ENCODE measurements at places on chromosomes 2 and 18.

GRCh38 chr2:46841621-46842020 is 74.0 kb downstream of the MCFD2 start:
- DNase-seq, result no peak

GRCh38 chr2:176885661-176886060 is 326.9 kb upstream of the HNRNPA3 start:
- DNase-seq, result no peak

DNA sequence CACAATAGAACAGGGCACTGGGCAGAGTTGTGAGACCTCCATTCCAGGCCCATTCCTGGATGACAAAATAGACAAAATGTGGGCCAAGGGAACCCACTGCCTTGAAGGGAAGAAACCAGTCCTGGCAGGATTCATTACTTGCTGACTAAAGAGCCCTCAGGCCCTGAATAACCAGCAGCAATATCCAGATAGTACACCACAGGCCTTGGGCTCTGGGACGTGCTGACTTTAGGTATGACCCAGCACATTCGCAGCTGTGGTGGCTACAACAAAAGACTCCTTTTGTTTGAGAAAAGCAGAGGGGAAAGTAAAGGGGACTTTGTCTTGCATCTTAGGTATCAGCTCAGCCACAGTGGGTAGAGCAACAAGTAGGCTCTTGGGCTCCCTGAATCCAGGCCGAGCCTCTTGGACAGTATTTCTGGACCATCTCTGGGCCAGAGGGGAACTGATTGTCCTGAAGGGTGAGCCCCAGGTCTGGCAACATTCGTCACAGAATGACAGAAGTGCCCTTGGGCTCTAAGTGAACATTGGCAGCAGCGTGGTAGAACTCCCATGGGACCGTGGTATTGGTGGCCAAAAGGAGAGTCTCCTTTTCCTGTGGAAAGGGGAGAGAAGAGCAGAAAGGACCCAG is 89.9 kb upstream of the CD226 start:
- DNase-seq, result no peak

- DNase-seq, result no peak
These were observed 261.0 kb upstream of the APCDD1 start for GRCh38 chr18:10193444-10193843.

DNA sequence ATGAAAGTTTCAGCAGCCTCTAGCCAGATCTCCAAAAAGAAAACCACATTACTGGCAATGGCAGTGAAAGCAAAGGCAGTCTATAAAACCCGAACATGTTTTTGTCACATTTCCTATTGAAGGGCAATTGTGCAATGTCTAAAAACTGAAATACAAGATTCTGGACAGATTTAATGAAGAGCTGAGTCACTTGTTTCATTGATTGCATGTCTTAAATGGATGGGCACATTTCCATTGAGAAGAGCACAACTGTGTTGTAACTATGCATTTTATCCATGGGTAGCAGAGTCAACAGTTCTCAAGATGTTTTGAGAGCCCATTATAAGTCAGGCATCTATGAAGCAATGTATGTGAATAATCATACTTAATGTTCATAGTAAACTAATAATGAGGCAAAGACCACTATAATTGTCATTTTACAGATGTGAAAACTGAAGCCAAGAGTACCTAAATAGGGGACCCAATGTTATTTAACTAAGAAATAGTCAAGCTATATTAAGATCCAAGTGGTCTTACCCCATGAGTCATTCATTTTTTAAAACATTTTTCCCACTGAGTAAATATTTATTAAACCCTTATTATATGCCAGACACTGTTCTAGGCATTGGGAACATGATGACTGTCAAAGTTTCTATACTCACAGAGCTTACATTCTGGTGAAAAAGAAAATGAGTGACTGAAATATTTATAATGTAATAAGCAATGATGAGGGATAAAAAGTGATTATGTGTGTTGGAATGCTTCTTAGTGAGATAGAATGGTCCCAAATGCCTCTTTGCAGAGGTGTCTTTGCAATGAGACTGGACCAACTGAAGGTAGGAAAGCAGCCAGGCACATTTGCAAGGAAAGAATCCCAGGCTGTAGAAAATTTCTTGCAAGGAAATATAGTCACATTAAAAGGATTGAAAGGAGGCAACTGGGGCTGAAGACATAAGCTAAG is 818.9 kb upstream of the ACVR2A start:
- DNase-seq, result no peak

DNA sequence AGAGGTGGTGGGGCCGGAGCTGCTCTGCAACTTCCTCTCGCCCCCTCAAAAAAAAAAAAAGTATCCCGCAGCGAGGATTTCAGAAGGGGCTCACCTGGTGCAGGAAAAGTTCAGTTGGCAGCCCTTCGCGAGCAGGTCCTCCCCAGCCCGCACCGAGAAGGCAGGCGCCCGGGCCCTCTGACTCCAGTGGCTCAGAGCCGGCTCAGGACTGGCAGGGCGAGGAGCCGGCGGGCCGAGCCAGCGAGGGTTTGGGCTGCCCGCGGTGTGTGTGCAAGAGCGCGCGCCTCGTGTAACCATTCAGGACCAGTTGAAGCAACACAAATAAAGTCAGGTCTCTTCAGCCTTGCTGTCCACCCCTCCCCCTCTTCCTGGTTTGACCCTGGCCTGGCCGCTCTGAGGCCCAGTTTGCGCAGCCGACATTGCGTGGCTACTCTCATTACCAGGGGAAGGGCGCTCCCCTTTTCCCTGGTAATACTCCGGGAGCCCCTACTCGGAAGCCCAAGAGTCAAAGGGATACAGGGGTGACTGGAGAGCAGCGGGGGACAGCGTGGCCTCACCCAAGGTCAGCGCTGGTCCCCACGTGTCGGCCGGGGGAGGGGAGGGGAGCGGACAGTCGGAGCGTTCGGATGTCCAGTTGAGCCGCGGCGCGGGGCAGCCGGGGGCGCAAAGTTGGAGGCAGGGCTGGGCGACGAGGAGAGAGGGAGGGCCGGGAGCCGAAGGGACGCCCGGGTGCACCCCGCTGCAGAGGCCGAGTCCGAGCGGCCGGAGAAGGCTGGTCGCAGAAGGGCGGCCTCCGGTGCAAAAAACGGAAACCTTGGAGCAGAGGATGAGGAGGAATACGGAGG is 12.3 kb downstream of the EN1 start:
- no peak for DNase-seq

DNA sequence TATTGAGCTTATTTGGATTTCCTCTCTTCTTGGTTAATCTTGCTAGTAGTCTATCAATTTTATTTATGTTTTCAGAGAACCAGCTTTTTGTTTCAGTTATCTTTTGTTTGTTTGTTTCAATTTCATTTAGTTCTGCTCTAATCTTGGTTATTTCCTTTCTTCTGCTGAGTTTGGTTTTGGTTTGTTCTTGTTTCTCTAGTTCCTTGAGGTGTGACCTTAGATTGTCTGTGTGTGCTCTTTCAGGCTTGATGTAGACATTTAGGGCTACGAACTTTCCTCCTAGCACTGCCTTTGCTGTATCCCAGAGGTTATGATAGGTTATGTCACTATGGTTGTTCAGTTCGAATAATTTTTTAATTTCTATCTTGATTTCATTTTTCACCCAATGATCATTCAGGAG is 141.6 kb downstream of the ZNF236 start:
- DNase-seq, result peak; percentile 3

DNA sequence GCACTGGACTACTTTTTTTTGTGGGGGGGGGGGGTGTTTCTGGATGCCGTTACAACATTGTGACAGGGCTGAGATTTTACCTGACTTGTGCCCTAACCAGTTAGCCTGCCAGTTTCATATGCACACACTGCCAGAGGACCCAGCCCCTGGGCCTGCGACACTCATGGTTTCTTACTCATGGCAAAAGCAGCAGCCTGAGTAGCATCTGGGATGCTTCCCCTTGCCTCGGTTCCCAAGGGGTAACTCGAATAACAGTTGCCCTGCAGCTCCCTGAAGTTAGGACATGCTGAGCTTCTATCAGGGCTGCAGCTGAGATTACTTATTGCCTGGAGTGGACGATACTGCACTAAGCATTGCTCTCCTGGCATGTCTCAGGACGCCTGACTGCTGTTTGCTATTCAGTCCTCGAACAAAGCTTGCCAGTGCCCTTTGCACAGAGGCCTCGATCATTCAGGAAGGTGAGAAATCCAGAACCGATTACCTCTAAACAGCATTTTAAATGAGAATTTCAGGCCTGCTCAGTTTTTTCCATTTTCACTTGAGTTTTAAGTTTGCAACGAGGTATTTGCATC is 47.9 kb downstream of the TRPM8 start:
- no peak for DNase-seq

DNA sequence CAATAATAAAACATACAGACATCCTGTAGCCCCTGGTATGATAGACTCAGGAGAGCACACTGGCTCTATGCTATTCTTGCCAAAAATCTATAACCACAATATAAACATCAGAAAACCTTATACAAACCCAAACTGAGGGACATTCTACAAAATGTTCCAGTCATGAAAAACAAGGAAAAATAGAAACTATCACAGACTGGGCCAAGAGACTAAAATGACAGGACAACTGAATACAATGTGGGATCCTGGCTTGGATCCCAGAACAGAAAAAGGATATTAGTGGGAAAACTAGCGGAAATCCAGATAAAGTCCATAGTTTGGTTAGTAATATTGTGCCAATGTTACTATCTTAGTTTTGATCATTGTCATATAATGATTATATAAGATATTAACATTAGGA is 29.6 kb upstream of the EPAS1 start:
- DNase-seq, result no peak

GRCh38 chr2:149559341-149560068 is 28.1 kb downstream of the MMADHC start:
- DNase-seq, result no peak
